ENCODE measurements at places on chromosomes 1 and 21.

GRCh38 chr21:15031790-15032357 is 32.9 kb downstream of the NRIP1 start:
- DNase-seq, result no peak

DNA sequence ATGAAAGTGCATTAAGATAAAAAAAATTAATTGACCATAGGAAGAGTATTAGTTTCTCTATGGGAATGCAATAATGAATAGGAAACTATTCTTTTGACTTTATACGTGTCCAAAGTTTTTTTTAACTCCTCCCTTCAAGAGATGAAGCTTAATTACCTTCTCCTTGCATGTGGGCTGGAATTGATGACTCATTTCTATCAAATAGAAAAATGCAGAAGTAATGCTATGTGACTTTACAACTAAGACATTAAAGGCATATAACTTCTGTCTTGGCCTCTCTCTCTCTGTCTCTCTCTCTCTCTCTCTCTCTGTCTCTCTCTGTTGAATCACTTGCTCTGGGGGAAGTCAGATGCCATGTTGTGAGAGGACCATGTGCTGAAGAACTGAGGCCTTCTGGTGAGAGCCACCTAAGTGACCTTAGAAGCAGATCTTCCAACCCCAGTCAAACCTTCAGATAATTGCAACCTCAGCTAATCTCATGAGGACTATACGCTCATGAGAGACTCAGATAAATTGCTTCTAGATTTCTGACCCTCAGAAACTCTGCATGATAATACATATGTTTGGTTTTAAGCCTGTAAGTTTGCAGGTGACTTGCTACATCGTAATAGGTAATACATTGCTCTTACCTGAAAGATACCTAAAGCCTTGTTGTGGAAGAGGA is 414.2 kb downstream of the KCNT2 start:
- no peak for DNase-seq

GRCh38 chr1:210596641-210597040 is 267.9 kb downstream of the HHAT start:
- no peak for DNase-seq

DNA sequence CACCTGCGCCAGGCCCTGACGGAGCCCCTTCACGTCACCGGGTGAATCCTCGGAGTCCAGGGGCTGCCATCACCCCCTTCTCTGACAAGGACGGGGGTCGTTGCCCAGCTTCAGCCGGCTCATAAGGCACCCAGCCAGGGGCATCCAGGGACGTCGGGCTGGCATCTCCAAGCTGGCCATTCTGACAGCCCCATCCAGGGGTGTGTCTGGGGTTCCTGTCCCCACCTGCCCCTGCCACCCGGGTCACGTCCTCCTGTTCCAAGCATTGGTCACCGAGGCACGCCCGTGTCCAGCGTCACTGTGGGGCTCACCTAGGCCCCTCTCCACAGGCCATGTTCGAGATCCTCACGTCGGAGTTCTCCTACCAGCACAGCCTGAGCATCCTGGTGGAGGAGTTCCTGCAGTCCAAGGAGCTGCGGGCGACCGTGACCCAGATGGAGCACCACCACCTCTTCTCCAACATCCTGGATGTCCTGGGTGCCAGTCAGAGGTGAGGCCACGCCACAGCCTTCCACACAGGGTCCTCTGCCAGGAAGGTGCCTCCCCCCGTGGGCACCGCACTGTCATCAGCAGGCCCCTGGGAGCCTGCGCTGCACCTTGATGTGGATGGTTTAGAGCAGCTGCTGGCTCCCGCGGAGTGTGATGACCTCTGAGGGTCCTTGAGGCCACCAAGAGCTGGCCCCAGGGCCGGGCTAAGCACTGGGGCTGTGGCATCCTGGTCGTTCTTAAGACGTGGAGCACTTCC is 14.8 kb downstream of the ARHGEF16 start:
- no peak for DNase-seq

DNA sequence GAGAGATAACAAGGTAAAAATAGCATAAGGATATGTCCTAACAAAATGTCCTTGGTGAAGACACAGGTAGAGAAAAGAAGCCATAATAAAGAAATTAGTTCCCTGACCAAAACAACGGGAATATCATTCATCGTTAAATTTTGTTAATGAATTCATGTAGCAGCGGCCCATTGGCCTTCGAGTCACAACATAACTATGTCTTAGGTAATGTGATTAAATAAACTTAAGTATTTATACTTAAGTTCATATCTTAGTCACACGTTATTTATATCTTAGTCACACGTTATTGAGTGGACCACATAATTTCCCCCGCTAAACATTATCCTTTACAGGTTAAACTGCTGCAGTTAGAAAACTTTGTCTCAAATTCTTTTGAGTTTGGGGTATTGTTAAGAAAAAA is 1.2 kb downstream of the NEXN start:
- DNase-seq, result peak; percentile 27

- DNase-seq, result no peak
Measured at GRCh38 chr1:241747992-241748391, 95.9 kb downstream of the WDR64 start.

- no peak for DNase-seq
Measured at GRCh38 chr1:10698726-10699469, 97.5 kb downstream of the CASZ1 start.

Measured in uterus (tissue), 4 donors.